Fibroblast of skin of scalp (primary cell): ENCODE measurements at places on chromosomes 4 and X.

- DNase-seq, result no peak
These were observed 92.3 kb downstream of the PSAPL1 start for GRCh38 chr4:7342223-7343080.

- DNase-seq, result no peak
These were observed 845.3 kb downstream of the TRIML1 start for GRCh38 chr4:188984518-188984917.

GRCh38 chr4:115249808-115250207 is 136.4 kb upstream of the NDST4 start:
- no peak for DNase-seq

- DNase-seq, result no peak
These were observed 98.4 kb downstream of the TLL1 start for GRCh38 chr4:165971446-165971845.

- no peak for DNase-seq
These were observed 205.1 kb downstream of the CHIC2 start for GRCh38 chr4:53859305-53859704.

DNA sequence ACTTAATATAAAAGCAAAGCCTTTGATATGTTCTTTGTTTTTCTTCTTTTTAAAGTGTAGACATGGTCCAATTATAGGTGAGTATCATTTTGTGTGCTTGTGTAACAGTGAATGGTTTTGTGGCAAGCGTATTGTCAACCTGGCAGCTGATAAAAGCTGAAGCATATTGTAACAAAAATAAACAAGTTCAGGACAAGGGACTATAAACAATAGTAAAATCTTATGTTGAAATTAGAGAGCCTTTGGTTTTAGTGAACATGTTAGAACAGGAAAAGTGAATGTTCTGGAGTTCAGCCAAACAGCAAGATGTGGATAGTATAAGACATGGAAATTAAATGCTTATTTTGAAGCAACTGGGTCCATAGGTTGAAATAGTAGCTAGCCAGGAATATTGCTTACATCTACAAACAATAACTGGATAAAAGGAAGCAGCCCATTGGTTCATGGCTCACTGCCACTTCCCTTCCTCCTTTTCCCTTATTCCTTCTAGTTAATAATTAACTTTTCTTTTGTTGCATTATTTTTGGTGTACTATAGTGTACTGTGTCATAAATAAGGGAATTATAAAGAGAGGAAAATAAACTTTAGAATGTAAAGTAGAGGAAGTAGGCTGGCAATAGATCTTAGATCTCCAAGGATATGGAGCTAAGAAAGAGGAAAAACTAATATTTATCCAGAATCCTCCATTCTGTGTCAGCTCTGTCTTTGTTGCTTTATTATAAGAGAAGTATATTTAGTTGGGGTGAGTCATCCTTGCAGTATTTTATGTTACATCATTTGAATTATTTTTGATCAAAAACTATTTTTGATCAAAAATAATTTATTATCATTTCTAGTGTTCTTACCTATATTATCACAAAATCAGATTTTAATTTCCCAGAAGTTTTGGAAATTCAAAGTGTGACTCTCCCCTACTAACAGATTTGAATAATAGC is 65.6 kb downstream of the MRPL1 start:
- no peak for DNase-seq

- DNase-seq, result peak; percentile 48
These were observed 267.5 kb downstream of the FAT4 start for GRCh38 chr4:125582302-125582701.

DNA sequence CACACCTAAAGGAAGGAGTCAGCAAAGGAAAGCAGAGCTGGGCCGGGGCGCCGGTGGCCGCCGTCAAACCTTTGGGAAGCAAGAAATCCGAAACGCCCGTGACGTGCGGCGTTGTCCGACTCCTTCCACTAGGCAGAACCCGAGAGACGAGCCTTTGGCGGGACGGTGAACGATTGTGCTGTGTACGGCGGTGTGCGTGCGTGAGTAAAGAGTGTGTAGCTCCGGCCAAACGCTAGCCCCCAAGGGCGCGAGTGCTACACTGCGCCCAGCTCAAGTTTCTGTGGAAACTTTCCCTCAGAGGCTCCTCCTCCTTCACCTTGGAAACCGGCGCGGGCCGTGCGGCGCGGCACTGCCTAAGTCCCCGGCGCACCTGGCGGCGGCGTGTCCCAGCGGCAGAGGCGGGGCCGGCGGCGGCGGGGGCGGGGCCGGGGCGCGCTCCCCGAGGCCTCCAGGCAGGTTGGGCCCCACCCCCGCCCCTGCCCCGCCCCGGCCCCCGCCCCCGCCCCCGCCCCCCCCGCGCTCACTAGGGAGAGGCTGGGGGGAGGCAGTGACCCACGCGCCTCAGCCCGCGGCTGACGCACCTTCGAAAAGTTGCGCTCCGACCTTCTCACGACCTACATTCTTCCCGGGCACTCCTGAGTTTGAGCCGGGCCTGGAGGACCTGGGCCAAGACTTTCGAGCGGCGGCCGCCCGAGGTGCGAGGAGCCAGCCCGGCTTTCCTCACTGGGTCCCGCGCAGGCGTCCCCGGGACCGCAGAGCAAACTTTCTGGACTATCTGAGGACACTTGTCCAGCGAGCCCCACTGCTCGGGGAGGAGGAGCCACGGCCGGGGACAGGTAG is at the start of gene FHIP1A:
Gene FHIP1A (plus strand): TSS at position 547 of the 840 bp plus-strand sequence. CDS start 157,084 bp downstream, outside the sequence.
- DNase-seq, result peak; percentile 41

GRCh38 chr4:25993395-25994185 is 79.6 kb downstream of the SMIM20 start:
- DNase-seq, result peak; percentile 46

DNA sequence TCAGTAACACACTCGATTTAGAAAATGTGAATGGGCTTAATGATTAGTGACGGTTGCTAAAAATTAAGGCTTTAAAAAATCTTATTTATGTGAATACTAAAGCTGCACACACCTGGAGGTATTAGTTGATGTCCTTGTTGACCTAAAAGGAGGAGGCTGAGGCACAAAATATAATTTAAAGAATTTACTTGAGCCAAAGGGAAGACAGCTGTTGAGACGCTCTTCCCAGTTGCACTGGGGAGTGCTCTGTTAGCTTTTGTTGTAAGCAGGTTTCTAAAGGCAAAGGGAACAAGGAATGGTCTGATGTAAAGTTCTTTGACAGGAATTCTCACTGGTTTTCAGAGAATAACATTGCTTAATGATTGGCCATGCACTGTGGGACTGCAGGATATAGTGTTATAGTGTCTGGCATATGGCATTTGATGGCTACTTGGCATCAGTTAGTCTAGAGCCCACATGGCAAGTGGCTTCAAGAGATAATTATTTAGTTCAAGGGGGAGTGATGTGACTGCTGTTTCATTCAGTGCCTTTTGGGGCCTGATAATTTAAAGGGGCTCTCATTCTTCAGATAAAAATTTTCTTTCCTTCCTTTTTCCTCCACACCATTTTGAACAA is 30.8 kb upstream of the PGM2 start:
- DNase-seq, result no peak

DNA sequence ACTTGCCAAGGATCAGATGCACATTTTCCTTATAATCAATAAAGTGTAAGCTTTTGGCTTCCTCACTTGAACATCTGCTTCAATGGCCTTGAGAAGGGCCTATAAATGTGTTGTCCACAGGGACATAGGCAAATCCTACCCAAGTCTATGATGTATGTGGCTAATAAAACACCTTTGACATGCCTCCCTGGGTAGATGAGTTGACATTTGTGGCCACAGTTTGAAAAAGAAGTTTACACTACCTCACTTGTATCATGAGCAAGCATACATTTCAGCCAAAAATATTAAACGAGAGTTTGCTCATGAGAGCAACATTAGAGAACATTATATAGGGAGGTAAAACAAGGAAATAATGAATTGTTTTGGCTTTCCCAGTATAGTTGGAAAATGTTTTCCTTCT is 1067.7 kb downstream of the C4orf33 start:
- DNase-seq, result no peak

DNA sequence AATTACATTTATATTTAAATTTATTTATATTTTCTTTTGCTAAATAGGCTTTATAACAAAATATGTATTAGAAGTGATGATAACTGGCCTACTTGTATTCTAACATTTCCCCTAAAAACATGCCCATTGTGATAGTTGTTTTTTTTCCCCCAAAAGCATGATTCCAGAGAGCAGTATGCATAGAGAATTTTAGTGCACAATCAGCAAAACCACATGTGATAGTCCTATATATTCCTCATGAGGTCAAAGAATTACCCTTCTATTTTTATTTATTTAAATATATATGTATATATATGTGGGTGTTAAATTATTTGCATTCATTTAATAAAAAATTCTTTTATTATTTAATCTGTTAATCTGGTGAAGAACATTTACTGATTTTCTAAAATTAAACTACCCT is 78.2 kb upstream of the TLL1 start:
- DNase-seq, result no peak

DNA sequence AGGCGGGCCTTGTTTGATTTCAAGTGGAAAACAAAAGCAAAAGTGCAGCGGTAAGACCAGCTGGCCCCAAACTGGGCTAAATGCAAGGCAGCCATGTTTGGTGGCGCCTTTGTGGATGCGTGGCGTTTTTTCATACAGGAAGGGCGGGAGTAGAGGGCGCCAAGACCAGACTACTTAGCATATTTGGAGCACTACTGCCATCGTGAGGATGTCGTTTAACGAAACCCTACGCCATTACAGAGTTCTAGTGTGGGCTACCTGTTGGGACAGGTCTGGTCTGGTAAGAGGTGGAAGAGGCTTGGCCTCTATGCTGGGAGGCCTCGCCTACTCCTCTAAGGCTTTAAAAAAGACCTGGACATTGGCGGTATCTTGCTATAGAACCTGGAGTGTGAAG is 230.7 kb upstream of the STK26 start:
- DNase-seq, result no peak
